Stimulated activated CD8-positive, alpha-beta memory T cell treated with anti-CD3 and anti-CD28 coated beads, Interleukin-4, amount 100 ng/mL, for 1 hour (primary cell): ENCODE measurements at places on chromosomes 3 and 15.

DNA sequence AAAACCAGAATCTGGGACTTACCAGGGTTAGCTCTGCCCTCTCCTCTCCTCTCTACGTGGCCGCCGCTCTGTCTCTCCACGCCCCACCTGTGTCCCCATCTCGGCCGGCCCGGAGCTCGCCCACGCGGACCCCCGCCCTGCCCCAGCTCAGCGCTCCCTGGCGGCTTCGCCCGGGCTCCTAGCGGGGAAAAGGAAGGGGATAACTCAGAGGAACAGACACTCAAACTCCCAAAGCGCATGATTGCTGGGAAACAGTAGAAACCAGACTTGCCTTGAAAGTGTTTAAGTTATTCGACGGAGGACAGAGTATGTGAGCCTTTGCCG lies 5.4 kb downstream of the ISL2 start:
- DNase-seq: no peak

DNA sequence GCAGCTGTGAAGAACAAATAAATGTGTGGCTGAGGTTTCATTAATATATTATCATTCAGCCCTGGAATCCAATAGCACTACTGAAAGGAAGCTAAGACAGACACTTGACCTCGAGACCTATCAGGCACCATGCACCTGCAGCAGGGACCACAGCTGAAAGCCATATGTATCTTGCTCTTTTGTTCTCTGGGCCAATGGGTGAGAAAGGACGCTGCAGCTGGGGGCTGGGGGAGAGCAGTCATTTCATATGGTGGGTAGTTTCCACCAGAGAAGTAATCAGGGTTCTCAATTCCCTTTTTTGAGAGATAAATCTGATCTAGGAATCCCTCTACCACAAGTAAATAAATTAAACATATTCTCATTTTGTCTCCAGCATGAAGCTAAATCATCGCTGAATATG lies 225.6 kb upstream of the STRIT1 start:
- DNase-seq: no peak

DNA sequence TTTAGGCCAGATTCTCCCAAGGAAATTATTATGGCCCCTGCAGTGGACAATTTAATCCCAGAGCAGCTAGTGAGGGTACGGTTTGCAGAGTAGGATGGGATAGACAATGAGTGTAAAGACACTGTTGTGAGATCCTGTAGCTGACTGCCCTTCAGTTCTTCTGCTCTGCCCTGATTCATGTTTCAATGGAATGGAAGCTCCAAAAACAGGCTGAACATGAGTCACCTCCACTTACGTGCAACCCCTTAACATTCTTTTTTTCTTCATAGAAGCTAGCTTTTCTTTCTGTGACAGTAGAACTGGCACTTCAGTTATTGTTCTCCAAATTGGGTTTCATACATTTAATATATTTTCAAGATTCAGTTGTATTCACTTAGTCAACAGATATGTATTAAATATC lies 32.1 kb downstream of the CLDN18 start:
- no peak for DNase-seq

DNA sequence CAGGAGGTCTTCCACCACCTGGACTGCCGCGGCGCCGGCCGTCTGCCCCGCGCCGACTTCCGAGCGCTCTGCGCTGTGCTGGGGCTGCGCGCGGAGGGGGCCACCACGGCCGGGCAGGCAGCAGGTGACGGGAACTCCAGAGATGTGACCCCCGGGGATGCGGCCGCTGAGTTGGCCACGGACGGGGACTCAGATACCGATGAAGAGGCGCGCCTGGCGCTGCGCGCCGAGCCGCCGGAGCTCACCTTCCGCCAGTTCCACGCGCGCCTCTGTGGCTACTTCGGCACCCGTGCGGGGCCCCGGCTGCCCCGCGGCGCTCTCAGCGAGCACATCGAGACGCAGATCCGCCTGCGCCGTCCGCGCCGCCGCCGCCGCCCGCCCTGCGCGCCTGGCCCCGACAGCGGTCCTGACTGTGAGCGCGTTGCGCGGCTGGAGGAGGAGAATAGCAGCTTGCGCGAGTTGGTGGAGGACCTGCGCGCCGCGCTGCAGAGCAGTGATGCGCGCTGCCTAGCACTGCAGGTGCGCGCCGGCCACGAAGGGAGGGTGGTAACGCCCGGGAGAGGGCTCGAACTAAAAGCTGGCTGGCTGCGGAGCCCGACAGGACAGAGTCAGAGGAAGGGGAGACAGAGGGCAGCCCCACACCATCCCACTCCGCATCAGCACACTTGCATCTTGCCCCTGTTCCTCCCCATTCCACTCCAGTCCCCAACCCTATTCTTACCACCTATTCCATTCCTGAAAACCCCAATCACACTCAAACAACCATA lies 885 bp downstream of the EFCC1 start:
- DNase-seq: no peak

GRCh38 chr3:146843476-146843875 lies 238.3 kb upstream of the PLSCR5 start:
- DNase-seq: no peak

- no peak for DNase-seq
Observed at GRCh38 chr15:69380726-69381105, 33.4 kb upstream of the KIF23 start.

- DNase-seq: no peak
Observed at GRCh38 chr3:170323331-170323730, 34.2 kb upstream of the SKIL start.

DNA sequence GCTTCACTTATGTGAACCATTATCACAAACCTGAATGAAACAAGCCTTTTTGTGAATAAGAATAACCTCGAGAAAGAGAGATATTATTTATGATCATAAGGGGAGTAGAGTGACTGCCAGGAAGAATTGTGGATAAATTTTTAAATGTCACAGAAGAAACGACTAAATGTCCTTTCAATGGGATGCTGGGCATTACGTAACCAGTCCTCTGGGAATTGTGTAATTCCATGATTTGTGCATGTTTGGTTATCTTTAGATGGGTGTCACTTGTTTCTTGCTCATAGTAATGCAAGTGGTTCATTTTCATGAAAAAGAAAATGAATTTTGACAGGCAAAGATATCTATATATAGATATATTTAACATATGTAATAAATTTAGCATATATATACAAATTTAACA lies 379.5 kb upstream of the AGTR1 start:
- DNase-seq: no peak

DNA sequence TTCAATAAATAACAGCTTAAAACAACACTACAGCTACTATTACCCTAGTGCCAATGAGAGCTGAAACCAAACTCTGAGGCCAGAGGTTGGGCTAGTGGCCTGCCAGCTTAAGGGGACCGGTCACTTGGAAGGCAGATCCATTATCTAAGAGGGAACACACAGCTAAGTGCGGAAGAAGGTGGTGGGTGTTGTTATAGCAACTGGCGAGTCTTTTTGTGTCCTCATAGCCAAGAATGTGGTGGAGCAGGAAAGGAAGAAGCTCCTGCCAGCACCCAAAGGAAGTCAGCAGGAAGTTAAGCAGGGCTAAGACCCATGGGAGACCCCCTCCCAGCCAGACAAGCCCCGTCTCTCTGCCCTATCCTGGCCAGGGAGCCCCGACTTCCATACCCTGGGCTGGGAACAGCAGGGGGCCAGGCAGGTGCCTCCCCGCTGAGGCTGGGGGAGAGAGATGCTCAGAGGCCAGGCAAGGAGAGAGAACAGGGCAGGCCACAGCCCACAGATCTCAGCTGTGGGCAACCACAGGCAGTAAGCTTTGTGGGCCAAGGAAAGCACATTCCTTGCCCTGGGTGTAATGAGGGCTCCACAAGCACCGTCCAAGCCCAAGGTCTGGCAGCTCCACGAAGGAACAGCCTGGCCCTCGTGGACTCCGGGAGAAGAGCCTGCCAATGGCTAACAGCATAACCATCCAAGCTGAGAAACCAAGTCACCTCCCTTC lies 34.0 kb upstream of the HRH1 start:
- DNase-seq: no peak

DNA sequence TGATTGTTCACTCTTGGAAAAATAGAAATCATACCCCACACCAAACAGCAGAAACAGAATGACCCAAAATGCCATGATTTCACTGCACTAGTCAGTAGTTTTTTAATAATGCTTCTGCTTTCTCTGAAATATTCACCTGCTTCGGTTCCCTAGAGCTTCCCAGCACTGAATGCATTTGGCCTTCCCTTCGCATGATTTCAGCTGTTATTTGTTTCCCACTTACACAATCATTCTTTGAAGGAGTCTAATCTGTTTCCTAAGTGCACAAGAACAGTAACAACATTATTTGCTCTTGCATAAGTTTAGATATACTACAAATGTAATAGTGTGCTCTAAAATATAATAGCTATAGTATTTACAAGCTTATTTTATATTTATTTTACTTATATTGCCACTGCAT lies 178.7 kb downstream of the STAC start:
- no peak for DNase-seq

DNA sequence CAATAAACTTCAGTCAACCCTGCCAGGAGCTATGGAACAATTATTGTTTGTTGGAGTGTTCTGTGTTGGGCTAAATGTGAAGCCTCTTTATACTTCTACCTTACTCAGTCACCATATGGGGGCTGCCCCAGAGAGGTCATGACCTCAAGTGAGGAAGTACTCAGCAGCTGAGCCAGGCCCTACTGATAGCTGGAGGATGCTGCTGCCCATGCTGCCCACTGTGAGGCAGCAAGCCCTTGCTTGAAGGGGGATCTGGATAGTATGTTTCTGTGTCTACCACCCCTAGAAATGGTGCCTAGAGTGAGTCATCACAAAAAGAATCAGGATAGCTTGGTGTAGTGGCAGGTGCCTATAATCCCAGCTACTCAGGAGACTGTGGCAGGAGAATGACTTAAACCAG lies 4.5 kb upstream of the RPL24 start:
- no peak for DNase-seq

GRCh38 chr15:67195305-67195704 lies 59.2 kb downstream of the AAGAB start:
- DNase-seq: no peak

DNA sequence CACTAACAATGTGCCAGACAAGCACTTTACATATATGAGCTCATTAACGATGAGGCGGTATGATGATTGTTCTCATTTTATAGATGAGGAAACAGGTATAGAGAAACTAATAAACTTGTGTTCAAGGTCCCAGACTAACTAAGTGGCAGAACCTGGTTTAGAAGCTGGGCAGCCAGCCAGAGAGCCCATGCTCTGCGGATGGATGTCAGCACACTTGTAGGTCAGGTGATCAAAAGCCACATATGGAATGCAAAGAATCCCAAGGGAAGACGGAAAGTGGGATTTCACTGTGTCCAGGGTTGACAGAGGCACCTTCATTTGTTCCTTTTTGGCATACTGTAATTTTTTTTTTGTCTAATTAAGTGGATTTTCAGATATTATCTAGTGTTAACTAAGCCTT lies 103.7 kb downstream of the EFL1 start:
- DNase-seq: no peak

DNA sequence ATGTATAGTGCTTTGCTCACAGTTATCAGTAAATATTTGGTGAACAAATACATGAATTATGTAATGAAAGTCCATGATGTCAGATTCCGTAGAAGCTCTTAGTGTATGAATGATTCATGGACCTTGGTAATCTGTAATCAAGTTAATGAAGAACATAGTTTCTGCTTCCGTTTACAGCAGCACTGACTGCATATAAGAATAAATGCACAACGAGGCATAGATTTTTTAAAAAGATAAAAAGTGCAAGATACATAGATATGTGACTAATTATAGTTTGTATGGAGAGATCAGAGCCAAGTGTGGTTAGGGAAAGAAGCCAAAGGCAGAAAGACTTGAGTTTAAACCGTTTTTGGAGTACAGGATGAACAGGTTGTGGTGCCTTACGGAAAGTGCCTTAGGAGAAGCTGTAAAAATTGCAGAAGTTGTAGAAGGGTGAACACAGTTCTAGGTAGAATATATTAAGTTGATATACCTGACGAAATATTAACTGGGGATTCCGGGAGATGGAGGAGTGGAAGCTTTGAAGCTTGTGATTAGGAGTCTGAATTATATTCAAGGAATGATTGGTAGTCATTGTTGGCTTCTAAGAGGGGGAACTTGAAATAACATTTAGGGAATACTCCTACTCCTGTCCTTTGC lies 293.1 kb downstream of the NLGN1 start:
- no peak for DNase-seq

- DNase-seq: no peak
Observed at GRCh38 chr3:13517253-13517977, 31.5 kb upstream of the FBLN2 start.

- DNase-seq: no peak
Observed at GRCh38 chr15:77643764-77644163, 11.1 kb upstream of the LINGO1 start.

DNA sequence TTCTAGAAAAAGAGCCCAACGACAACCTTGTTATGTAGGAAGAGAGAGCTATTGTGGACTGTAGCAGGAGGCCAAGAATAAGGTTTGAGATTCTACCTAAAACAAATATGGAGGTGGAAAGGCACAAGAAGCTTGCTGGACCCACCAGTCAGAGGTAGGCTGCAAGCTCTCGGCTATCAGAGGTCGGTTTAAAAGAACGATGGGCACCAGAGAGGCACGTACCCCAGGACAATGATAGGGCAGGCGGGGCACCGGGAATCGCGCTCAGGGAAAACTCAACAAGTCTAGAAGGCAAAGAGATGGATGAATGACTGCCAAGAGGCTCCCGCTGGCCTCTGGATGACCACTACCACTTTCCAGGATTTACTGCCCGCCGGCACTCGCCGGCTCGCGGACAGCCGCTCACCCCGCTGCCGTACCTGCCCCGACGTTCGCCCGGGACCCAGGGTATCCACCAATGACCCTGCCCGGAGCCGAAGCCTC lies 1.1 kb downstream of the HDGFL3 start:
- DNase-seq: no peak

GRCh38 chr3:196192524-196193051 lies 18.6 kb downstream of the ZDHHC19 start:
- DNase-seq: no peak

- no peak for DNase-seq
Observed at GRCh38 chr3:39255503-39256325, 24.1 kb downstream of the CX3CR1 start.

DNA sequence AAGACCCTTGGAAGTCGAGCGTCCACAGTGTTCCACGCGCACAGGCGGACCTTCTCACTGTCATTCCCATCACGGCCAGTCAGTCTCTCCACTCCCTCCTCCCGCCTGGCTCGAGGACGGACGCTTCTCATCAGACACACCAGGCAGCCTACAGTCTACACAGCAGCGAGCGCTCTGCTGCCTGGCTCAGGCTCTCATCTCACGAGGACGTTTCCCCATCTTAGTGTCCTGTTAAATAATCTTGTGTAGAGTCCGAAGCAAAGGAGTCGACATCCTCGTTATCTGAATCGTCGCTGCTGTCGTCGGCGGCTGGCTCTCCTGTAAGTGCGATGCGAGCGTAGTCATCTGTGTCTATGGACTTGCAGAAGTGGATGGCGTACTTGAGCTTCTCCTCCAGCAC lies 12.4 kb upstream of the OCA2 start:
- no peak for DNase-seq

DNA sequence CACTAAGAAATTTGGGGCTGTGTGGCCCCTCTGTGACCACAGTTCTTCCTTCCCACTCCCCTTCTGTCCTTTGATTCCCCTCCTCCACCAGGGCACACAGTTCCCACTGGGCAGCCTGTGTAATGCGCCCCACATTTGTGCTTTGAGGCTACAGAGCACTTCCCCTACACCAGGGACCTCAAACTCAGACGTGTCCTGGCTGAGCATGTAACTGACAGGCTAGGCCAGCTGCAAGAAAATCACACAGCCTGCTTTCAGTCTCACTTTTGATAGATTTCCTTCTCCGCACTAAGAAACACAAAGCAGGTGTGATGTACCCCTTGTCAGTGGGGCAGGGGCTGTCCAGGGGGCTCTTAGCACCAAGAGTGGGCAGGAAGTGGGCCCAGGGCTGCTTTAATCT lies 29.6 kb downstream of the PRKCD start:
- DNase-seq: no peak

GRCh38 chr15:56320861-56321260 lies 44.4 kb upstream of the TEX9 start:
- no peak for DNase-seq

- no peak for DNase-seq
Observed at GRCh38 chr3:22928216-22929110, 274.7 kb upstream of the UBE2E2 start.
